ENCODE measurements at places on chromosomes 7 and 10.

DNA sequence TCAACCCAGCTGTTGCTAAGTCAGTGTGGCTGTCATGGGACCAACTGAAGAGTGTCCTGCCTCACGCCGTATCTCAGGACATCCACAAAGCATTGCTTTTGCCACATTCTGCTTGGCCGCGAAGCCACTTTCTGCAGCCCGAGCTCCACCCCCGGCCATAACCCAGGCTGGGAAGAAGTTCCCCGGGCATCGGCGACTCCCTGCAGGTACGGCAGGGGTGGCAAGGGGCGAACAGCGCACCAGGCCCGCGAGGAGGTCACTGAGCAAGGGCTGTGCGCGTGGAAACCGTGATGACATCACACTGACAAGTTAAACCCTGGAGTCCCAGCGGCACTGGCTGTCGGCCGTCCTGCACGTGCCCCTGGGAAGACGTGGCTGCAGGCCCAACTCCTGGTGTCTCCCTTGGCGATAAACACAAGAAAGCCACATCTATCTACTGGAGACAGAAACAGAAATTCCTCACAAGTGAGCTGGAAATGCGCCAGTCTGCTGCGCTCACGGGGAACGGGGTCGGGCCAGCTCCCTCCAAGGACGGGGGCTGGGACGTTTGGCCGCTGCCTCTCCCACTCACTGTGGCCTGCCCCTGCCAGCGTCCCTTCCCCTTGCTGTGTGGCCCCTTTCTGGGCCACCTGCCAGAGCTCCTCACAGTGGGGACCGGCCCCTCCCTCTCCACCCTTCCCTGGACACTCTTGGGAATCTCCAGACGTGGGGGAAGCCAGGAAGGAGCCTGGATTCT is 326.3 kb downstream of the DNAJB6 start:
- no peak for DNase-seq

DNA sequence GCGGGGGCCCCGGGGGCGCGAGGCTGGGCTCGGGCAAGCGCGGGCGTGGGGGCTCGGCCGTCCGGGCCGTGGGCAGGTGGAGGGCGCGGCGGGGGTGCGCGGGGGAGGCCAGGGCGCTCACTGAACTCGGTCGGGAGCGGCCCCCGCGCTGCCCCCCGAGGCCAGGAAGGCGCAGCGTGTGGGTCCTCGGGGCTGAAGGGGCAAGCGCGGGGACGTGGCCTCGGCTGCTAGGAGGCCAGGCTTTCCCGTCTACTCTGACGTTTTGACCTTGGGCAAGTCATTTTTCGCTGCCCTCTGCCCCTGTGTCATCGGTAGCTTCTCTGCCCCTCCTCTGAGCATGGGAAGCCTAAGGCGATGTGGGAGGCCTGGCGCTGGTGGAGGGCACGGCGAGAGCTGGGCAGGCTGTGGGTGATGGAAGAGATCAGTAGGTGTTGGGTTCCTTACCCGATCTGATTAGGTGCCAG is 441 bp downstream of the FBH1 start:
- DNase-seq = no peak

GRCh38 chr10:55048830-55049498 is 247.9 kb upstream of the PCDH15 start:
- no peak for DNase-seq

- no peak for DNase-seq
Measured at GRCh38 chr7:33669251-33669670, 236.1 kb upstream of the BMPER start.

GRCh38 chr7:1899196-1899595 is 229.1 kb downstream of the ELFN1 start:
- no peak for DNase-seq

GRCh38 chr7:88002617-88003016 is 68.6 kb downstream of the ADAM22 start:
- DNase-seq = no peak

DNA sequence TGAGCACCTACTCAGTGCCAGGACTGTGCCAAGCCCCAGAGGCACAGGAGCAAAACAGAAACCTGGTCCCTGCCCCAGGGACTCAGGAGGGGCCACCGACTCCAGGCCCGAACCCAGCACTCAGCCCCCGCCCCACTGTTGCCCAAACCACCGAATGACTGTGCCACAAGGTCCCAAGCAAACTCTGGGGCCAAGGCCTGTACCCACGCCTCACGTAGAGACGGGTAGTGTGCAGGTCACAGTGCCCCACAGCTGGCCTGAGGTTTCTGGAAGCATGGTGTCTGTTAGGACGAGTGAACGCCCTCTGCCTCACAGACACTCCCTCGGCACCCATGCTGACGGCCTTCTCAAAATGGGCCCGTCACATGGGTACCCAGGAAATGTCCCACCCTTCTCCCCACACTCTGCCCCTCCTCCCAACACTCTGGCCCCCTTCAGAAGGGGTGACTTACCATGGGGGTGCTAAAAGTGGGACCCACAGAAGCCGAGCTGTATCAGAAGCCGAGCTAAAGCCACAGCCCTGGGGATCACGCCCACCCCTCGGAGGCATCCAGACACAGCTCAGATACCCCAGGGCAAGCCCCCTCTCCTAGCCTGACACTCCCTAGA is 44.2 kb downstream of the CTBP2 start:
- DNase-seq = no peak

- no peak for DNase-seq
Measured at GRCh38 chr7:55335151-55335550, 30.0 kb upstream of the LANCL2 start.

DNA sequence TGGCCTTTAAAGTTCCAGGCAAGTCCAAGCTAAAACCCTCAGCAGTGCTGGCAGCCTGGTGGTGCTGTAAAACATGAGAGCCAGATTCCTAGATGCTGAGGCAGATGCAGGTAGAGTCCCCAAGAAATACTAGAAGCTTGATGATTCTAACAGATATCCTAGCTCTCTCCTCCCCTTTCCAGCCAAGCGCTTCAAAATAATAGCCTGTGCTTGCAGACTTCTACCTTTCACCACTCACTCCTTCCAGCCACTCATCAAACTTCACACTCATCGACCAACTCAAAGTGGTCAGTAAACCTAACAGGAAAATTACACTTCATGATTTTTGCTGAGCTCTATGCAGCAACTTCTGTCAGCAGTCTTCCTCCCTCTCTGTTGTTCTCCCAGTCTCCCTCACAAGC is 50.2 kb downstream of the LMBR1 start:
- no peak for DNase-seq

- DNase-seq = no peak
Measured at GRCh38 chr10:24007359-24007758, 201.6 kb upstream of the KIAA1217 start.

GRCh38 chr10:4046712-4047354 is 261.8 kb upstream of the KLF6 start:
- DNase-seq = no peak

DNA sequence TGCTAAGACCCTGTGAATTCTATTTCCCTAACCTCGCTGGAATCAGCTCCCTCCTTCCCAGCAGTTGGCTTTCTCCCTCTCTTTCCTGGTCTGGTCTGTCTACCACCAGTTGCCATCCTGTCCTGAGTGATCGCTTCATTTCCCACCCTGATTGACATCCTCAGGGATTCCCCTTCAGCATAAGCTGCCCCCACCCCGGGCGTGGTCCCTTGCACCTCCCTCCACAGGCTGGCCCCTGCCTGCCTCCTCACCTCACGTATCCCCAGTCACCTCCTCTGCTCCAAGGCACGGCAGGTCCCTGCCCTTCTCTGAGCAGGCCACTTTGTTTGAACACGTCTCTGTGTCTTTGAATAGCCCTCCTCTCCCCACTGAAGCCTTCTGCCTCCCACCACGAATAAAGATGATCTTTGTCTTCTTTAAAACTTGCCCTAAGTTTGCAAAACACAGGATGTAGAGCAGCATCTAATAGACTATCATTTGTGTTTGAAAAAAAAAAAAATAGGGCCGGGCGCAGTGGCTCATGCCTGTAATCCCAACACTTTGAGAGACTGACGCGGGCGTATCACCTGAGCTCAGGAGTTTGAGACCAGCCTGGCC is 233.5 kb downstream of the CUX1 start:
- no peak for DNase-seq

GRCh38 chr10:103153302-103154197 is 39.5 kb downstream of the NT5C2 start:
- DNase-seq = no peak

- DNase-seq = no peak
Measured at GRCh38 chr10:60021361-60021760, 115.0 kb upstream of the CCDC6 start.

- no peak for DNase-seq
Measured at GRCh38 chr7:134922720-134923704, 63.3 kb upstream of the AGBL3 start.

GRCh38 chr7:43674559-43675436 is 54.5 kb downstream of the COA1 start:
- DNase-seq = no peak

DNA sequence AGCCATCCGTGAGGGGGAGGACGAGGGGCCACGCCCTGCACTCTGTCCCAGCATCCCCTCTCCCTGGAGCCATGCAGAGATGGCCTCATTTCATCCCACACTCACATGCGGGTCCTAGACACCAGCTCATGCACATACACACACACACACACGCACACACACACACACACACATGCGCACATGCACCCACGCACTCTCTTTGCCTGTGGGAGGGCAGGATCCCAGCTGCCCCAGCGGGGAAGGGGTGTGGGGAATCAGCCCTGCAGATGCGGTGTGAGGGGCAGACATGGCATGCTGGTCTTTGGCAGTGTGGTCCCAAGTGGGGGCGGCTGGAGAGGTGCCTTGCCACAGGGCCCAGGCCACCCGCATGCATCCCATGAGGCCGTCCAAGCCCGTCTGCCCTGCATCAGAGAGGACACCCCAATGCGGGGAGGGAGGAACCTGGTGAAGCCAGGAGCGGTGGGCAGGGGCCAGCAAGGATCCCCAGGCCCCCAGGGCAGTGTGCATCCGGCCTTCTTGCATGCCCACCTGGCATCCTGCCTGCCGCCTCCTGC is 68.1 kb downstream of the LHPP start:
- no peak for DNase-seq

Measured in GF-D8 (cell line).